ENCODE measurements at places on chromosomes 16 and 17. TPM values are rescaled to one million over a fixed set of nuclear protein-coding genes. Genes with fewer than 3 reads are reported as not detected.

COL1A1 gene
- polyA plus RNA-seq: 3,874 TPM

RCVRN gene
- 1.1 TPM for polyA plus RNA-seq

VTN gene
- polyA plus RNA-seq: 1.2 TPM

RASL10B gene
- polyA plus RNA-seq: 2.8 TPM

SLC16A13 gene
- polyA plus RNA-seq: 2.2 TPM

CPHXL2 gene
- polyA plus RNA-seq: 0.15 TPM

MGAT5B gene
- 1.0 TPM for polyA plus RNA-seq

SLC13A5 gene
- polyA plus RNA-seq: not detected

CCL8 gene
- 0.46 TPM for polyA plus RNA-seq

KCNJ16 gene
- 0.31 TPM for polyA plus RNA-seq

PNMT gene
- 5.0 TPM for polyA plus RNA-seq

SP6 gene
- 0.93 TPM for polyA plus RNA-seq

CCL4 gene
- 3.2 TPM for polyA plus RNA-seq

TPSD1 gene
- not detected for polyA plus RNA-seq

WNT9B gene
- polyA plus RNA-seq: 0.08 TPM

CACNG5 gene
- polyA plus RNA-seq: not detected

KRTAP4-1 gene
- polyA plus RNA-seq: not detected

KRTAP4-3 gene
- not detected for polyA plus RNA-seq

PYY gene
- polyA plus RNA-seq: not detected

SYT17 gene
- 6.0 TPM for polyA plus RNA-seq

TRIM47 gene
- polyA plus RNA-seq: 26.3 TPM

OTOP2 gene
- polyA plus RNA-seq: not detected
